ENCODE measurements at places on chromosomes 7 and 10.

DNA sequence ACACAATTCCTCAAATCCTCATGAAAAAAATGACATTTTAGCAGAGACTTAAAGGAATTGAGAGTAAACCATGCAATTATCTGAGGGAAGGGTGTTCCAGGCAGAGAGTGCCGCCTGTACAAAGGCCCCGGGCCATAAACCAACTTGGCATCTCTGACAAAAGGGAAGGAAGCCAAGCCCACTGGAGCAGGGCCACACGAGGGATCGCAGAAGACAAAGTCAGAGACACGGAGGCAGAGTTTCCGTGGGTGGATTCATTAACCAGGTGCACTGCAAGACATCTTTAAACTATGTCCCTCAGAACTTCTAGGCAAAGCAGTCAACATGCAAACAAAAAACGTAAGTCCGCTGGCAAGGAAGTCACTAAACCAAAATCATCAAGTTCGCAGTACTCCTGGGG is 92.0 kb downstream of the SFMBT2 start:
- no peak for DNase-seq

- DNase-seq: no peak
Measured at GRCh38 chr7:4093035-4093434, 589.1 kb upstream of the FOXK1 start.

DNA sequence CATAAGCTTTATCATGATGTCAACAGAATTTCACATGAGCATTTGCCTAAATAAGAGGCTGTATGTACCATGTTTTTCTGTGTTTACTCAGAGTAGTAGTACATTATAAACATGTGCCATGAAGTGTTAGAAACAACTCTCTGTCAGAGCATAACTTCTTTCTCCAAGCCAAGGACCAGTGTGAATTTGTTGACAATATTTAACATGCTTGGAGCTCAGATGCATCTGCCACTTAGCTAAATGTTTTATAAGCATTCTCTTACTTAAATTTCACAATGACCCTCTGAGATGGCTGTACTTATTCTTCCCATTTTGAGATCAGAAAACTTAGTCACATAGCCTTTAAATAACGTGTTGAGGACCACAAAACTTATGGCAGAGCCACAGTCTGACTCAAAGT is 105.0 kb downstream of the SEMA3D start:
- no peak for DNase-seq

GRCh38 chr7:27662490-27663205 is at the start of gene HIBADH:
Gene HIBADH (minus strand): TSS chr7:27662883. CDS start chr7:27662788, 95 bp downstream.
- DNase-seq: peak; percentile 99

- no peak for DNase-seq
Measured at GRCh38 chr10:122507616-122508015, 46.3 kb downstream of the HTRA1 start.

DNA sequence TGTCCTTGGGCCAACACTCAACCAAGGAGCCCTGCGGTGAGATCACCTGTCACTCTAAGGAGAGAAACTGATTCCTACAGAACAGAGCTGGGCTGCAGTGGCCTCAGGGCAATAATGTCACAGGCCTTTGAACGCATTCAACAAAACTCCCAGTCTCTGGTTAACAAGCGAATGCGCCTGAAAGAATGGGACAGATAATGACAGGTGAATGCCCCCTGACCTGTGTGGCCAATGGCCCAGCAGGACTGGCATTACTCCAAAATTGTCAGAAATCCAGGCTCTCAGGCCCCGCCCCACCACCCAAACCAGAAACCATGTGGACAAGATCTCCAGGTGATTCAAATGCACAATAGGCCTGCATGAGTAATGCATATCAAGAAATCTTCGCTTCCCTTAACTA is 277.7 kb upstream of the KLF6 start:
- no peak for DNase-seq

- no peak for DNase-seq
Measured at GRCh38 chr10:89206402-89207180, 526 bp downstream of the CH25H start.

- DNase-seq: no peak
Measured at GRCh38 chr7:78863281-78863680, 590.2 kb downstream of the MAGI2 start.

DNA sequence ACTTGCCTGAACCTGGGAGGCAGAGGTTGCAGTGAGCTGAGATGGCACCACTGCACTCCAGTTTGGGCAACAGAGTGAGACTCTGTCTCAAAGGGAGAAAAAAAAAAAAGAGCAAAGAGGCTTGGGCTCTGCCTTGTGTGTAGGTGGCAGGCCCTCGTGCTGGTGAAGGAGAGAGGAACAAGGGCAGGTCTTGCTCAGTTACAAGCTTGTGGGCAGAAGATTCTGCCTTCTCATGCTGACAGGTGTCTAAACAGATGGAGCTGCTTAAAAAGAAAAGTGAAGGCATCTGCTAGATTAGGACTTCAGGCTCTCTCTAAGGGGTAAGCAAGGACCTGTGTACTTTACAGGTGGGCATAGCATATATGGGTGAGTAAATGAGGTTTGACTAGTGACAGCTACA is 65.5 kb upstream of the TRIM8 start:
- no peak for DNase-seq

DNA sequence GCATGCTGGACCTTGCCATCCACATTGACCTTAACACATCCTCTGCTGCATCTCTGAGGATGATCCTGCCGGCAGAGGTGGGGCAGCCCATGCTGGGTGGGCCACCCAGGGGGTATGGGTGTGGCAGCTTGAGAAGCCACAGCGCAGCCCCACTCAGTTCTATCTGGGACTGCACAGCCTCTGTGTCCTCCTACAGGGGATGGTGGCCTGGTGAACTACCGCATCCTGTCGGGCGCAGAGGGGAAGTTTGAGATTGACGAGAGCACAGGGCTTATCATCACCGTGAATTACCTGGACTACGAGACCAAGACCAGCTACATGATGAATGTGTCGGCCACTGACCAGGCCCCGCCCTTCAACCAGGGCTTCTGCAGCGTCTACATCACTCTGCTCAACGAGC is 12.2 kb upstream of the C10orf105 start:
- DNase-seq: no peak

GRCh38 chr10:73931767-73932619 is 21.1 kb downstream of the PLAU start:
- peak; percentile 43 for DNase-seq

- no peak for DNase-seq
Measured at GRCh38 chr10:103603382-103603781, 109.9 kb downstream of the NEURL1 start.

- DNase-seq: peak; percentile 63
Measured at GRCh38 chr10:85548034-85548433, 818.6 kb downstream of the GRID1 start.

GRCh38 chr7:131008840-131009711 is 275.1 kb upstream of the KLF14 start:
- no peak for DNase-seq

DNA sequence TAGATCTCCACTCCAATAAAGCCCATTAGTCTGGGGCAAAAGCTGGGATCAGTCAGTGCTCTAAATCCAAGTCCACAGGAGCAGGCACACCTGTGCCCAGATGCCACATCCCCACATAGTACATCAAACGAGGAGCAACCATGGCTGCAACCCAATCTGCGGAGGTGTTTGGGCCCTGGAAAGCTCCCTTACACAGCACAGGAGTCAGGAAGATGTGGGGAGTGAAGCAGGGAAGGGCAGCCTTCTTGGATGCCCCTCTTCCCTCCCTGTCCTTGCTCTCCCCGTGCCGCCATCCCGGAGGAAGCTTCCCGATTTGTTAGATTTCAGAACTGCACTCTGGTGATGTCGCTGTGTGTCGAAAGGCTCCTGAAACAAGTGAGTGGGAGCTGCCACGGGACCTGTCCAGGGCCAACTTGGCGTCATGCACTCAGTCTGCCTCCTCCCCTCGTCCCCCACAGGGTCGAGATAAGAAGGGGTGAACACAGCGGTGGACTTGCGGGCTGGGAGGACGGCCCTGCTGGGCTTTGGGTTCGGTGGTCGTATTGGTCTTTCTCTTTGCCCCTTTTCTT is 230.6 kb upstream of the GRB10 start:
- no peak for DNase-seq

DNA sequence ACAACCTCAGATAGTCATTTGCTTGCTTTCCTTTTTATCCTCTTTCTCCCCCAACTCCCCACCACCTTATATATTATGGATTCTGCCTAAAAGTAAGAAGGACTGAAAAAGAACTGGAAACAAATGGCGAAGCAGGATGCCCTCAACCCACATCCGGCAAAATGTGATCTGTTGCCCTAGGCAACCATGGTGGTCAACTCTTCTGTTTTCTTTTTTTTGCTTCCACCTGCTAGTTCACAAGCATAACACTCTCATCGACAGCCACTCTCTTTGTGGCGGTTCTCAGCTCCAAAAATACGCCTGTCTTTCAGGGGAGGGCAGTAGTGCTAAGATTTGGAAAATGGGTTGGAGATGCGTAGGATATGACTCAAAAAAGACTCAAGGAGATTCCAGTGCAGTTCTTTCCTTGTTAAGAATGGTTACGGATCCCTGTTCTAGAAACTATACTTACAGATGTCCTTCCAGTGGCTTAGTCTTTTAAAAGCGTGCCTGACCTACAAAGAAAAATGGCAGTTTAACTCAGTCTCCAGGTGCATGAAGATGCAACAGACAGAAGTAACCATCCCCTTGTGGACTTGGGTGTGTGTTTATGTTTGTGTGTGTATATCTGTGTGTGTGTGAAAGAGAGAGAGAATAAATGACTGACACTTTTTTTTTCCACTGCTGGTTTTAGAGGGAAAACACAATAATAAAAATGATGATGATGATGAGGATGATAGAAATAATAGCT is 10.7 kb downstream of the APBB1IP start:
- no peak for DNase-seq

DNA sequence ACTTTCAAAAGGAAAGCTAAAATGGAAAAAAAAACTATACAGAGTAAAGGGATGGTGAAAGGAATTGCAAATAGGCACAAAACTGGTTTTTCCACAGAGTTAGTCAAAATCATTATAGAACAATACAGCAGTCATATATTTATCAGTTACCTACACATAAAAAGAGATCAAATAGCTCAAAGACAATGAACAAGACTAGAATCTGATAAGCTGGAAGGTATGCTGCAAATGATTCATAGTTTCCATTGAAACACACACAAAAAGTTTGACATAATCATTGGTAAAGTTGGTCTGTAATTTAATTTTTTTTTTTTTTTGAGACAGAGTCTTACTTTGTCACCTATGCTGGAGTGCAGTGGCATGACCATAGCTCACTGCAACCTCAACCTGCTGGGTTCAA is 92.4 kb upstream of the SGCE start:
- DNase-seq: no peak

DNA sequence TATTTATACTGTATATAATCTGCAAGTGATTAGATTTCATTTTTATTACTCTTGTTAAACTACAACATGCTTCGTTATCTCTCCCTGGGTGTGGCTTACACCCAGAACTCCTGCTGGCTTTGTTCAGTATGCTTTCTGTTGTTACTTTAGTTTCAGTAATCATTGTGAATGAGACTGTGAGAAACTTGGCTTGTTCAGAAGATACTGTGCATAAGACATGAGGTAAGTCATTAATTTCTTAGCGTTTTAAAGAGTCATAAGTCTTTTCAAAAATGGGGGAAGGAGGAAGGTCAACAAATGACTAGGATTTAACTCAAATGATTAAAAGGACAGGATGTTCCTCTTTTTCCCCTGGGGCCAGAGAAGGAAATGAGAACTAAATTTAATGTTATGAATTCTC is 11.6 kb upstream of the ADD3 start:
- no peak for DNase-seq

DNA sequence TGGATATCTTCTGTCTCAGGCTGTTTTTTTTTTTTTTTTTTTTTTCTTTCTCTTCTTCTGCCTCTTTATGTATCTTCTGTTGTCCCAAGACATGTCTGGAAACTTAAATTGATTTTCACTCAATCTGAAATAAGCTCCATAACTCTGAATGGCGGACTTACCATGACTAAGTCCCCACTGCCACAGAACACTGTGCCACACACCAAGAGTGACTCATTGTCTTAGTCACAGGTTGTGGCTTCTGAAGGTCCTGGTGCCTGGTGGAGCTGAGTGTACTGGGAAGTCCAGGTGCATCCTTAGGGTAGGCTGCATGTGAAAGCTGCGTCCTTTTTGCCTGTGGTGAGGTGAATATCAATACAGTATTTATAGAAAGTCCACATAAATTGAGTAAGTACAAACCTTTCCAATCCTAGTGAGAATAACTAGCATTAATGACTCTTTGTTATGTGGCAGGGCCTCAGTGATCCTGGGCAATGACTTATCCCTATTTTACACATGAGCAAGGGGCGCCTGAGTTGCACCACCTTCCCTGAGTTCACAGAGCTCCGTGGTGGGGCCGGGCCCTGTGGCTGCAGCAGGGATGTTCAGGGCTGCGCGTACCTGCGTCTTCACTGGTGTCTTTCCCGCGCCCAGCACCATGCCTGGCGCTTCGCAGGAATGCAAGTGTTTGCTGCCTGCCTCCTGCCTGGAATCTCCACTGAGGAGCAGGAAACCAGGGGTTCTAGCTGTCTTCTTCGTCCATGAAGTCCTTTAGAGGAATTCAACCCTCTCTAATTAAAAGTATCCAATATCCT is 4.3 kb downstream of the PFKP start:
- DNase-seq: peak; percentile 86

DNA sequence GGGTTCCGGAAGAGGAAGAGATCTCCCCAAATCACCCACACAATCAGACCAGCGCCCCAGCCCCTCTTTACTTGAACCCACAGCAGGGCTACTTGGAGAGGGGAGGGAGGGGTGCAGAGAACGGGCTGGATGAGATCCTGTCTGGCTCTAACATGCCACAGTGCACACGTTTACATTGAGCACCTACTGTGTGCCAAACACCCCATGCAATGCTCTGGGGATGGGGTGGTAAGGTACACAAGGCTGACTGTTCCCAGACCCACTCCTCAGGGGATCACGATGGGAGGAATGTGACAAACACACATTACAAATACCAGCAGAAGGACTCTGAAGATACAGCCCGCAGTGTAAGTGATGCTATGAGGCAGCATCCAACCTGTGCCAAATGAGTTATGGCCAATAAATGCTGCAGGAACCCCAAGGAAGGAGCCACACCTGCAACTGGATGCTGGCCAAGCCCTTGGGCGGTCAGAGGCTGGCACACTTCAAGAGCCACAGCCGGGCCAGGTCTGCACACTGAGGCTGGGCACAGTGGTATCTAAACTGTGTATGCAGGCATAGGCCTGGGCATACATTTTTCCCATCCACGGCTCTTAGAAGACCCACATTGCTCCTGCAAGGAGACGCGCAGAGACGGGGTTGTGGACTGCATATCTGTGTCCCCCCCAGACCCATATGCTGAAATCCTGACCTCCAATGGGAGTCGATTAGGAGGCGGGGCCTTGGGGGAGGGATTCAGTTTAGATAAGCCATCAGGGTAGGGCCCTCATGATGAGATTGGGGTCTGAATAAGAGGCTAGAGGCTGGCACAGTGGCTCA is 6.4 kb downstream of the SPOCK2 start:
- no peak for DNase-seq

GRCh38 chr7:124720195-124720594 is 45.4 kb downstream of the GPR37 start:
- no peak for DNase-seq

GRCh38 chr10:97788552-97789442 is 17.0 kb upstream of the SFRP5 start:
- DNase-seq: no peak

GRCh38 chr7:82098414-82098813 is 328.6 kb upstream of the HGF start:
- no peak for DNase-seq
